T-helper 2 cell (primary cell): ENCODE measurements at places on chromosomes 6 and 20.
A peak's percentile ranks its signal among the peaks of the same experiment; 100 is the strongest.

DNA sequence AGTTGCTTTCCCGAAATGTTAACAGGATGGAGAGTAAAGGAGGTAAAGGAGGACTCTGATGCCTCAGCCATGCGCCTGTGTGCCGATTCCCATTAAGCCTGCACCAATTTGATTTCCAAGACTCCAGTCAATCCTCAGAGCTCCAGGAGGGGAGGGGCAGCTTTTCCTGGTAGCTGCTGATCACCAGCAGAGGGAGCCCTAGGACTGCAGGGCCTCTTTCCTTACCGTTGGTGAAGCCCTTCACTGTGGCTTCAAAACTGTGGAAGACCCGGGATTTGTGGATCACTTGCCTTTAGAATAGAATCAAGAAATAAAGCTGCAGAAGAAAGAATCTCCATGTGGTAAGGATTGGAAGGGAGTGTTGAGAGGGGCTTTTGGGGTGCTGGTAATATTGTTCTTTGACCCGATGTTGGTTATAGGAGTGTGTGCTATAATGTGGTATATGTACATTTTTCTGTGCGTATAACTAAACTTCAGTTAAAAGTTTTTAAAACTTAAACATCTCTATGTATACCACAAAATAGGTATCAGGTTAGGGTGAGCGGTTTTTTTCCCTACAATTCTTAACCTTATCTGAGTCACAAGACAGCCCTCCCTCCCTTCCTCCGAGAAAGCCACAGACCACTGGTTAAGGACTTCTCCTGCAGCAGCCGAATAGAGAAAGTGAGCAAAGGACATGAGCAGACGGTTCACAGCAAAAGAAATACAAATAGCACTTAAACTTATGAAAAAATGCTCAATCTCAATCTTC, 6.9 kb upstream of the OSER1 start:
- DNase-seq, result peak; percentile 63

DNA sequence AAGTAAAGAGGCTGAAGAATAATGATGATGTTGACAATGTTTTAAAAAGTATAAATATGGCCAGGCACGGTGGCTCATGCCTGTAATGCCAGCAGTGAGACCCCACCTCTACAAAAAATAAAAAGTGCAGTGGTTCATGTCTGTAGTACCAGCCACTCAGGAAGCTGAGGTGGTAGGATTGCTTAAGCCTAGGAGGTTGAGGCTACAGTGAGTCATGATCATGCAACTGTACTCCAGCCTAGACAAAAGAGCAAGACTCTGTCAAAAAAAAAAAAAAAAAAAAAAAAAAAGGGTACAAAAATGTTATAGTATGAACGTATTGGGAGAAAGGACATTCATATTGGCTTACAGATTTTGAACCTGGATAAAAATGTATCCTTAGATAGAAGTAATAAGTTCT, 543.1 kb upstream of the IRAK1BP1 start:
- no peak for DNase-seq

DNA sequence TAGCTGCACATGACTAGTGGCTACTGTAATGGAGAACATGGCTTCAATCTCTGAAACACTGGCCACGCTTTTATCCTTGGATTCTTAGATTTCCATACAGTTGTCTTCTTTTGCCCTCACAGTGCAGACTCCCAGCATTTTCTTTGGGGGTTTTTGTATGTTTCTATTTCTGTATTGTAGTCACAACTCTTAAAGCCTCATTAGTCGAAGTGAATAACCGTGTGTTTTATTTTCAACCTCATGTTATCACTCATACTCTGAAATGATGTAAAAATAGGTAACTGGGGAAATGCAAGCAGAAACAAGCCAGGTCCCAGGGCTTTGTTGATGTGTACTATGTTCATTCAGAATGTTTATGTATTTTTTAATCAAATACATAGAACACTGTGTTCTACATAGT, 162.9 kb downstream of the JARID2 start:
- DNase-seq, result no peak

DNA sequence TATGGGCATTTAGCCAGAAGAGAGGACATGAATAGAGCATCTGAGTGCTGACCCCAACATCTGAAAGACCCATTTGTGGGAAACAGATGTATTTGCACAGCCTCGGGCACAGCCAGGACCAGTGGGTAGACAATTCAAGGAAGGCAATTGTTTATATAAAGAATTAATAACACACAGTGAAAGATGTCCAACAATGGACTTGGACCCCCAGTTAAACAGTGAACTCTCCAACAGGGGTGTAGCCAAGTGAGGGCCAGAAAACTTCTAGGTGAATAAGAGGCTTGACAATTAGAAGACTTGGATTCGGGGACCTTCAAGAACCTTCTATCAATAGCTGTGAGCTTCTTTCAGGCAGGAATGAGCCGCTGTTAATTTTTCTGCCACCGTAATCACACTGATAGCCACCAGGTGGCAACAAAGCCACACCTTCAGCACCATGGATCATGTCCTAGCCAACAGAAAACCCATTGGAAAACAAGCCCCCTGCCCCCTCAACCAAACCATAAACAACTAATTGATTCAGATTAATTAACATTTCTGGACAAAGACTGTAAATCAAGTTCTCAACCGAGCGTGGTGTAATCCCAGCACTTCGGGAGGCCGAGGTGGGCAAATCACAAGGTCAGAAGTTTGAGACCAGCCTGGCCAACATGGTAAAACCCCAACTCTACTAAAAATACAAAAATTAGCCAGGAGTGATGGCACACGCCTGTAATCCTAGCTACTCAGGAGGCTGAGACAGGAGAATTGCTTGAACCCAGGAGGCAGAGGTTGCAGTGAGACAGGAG, 8.8 kb upstream of the SRSF6 start:
- DNase-seq, result peak; percentile 52

GRCh38 chr20:44537993-44538392, 16.1 kb upstream of the SERINC3 start:
- DNase-seq, result no peak

- DNase-seq, result no peak
These were observed 131.9 kb downstream of the FYN start for GRCh38 chr6:111741177-111741952.

DNA sequence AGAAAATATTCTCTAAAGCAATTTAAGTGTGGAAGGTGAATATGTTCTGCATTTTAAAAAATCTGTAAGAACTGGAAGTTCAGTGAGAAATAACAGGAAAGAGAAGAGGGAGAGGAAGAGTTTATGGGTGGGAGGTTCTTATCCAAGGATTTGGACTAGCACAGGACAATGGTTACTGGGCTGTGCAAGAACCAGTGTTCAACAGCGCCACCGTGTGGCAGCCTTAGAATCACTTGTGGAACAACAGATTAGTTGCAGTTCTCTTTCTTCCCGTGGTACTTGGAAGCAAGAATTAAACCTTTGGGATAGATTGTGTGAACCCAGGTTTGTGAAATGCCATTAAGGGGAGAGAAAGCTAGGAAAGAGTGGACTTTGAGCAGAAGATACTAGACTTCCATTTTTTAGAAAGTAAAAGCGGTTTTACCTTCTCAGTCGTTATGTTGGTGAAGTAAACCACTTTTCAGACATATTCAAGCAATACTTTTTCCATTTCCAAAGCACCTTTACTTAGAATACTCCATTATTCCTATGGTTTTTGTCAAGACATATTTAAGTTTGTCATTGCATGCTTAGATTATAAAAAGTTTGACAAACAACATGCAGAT, 436.7 kb downstream of the RNF144B start:
- DNase-seq, result no peak

DNA sequence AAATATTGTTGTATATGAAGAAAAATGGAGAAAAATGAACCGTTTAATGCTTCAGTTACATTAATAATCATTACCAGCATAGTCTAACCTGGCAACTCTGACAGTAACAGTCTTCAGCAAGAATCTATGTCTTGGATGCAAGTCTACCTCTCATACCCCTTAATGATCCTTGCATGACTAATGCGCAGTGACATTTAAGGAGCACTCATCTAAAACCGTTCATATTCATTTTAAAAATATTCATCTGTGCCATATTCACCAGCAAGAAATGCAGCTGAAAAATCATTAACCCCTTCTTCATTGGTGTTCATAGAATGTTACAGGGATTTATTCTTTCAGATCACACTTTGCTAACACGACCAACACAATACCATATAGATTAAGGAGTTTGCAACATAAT, 227.2 kb upstream of the ASCC3 start:
- no peak for DNase-seq

GRCh38 chr6:4901386-4902061, 102.3 kb downstream of the RPP40 start:
- no peak for DNase-seq

DNA sequence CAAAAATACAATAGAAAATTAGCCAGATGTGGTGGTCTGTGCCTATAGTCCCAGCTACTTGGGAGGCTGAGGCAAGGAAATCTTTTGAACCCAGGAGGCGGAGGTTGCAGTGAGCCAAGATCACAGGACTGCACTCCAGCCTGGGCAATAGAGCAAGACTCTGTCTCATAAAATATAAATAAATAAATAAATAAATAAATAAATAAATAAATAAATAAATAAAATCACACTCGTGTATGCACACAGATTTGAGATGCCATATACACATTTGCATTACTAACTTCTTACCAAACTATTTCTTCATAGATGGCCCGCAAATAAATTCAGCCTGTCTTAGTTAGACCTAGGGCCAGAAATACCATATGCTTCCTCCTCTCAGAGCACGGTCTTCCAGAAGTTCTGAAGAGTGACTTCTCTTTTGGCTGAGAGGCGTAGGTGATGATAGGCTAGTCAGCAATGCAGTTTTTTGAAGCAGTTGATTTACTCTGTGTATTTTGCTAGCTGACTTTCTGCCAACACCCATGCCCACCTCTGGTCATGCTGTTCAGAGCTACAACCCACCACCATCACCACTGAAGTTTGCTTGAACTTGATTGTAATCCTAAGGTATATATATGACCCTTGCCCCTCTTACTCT, 150.1 kb downstream of the SASH1 start:
- DNase-seq, result no peak

DNA sequence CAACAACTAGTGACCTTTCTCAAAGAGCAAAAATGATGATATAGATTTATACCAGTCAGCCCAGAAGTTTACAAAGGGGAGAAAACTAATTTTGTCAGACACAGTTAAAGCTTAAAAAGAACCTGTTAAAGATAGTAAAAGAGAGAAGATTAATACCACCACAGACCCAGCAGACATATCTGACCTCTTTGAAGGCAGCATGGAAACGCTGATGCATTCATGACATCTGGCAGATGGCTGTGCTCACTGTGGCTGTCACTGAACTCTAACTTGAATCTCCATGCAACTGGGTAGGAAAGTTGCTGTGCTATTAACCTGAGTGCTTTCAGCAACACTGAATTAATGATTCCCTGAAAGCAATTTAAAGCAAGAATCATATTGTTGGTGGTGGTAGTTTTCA, 159.8 kb upstream of the PRDM1 start:
- no peak for DNase-seq

DNA sequence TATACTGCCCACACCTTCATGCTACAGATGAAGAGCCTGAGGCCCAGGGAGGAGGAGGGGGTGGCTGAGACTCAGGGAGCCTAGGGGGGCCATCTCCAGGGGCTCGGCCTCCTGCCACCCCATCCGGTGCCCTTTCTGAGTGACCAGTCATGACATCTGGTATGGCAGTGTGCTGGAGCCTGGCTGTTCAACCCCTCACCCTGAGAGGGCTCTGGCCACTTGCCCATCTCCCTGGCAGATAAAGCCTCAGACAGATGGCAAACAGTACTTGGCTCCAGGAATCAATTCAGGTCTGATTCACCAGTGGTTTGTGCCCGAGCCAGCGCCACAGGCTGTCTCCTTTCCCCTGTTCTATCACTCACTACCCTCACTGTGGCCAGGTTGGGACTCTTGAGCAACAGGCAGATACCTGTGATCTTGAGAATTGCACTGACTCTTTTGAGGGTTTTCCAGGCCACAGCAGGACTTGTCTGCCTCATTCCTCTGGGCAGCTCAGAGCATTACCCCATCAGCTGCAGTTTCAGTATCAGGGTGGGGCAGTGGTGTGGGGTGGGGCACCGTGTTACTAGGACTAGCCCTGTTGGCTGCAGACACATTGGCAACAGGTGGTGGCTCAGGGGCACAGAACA, 22.8 kb downstream of the SRSF3 start:
- no peak for DNase-seq

DNA sequence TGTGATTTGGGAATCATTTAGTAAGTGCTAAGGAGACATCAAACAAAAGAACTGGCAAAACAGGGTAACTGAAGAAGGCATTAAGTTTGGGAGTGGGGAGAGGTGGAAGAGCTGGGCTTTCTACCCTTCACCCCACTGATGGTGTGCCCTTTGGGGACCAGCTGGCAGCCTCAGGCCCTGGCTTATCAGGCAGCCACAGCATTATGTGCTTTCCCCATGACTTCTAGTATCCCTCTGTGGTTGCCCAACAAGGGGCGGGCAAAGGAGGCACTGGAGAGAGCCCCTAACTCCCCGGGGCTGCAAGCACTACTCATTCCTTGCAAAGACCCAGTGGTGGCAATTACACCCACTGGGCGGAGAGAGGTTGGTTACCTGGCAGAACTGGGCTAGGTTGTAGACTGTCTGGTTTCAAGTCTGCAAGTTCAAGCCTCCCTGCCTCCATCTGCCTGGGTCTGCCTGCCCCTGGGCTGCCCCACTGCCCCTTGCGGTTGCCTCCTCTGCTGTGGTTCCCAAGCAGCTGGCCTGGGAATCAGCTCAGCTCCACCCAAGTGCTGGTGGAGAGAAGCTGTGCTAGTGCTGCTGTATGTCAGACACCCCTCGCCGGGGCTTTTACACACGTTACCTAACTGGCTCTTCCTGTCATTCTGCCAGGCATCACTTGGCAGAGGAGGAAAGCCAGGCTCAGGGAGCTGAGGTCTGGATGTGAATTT, 29.9 kb downstream of the KCNK5 start:
- no peak for DNase-seq

- no peak for DNase-seq
These were observed 476.1 kb upstream of the CITED2 start for GRCh38 chr6:139850512-139850911.

- no peak for DNase-seq
These were observed 112.6 kb downstream of the FRK start for GRCh38 chr6:115947966-115948541.

DNA sequence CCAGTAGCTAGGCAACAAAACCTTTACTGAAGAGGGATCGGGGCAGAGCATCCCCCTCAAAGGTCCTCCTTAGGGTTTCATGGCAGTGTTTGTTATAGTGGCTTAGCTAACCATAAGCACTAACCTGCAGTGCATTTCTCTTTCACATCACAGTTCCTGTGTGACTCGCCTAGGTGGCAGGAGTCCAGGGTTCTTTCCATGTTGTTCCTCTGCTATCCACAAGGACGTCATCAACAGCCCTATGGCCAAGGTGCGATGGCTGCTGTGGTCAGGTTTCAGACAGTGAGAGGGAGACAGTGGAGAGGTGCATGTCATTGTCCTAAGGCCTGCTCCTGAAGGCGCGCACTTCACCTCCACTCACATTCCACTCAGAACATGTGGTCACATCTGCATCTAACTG, 38.8 kb upstream of the FOXA2 start:
- DNase-seq, result no peak

GRCh38 chr6:144722925-144723324, 437.8 kb downstream of the UTRN start:
- no peak for DNase-seq

GRCh38 chr6:48401016-48401415, 290.0 kb upstream of the PTCHD4 start:
- no peak for DNase-seq
